Cerebellum (tissue), 4 donors: ENCODE measurements at places on chromosomes 1 and 21.

GRCh38 chr1:185894791-185895190 is 160.6 kb downstream of the HMCN1 start:
- DNase-seq = no peak

- DNase-seq = no peak
Measured at GRCh38 chr1:87942165-87942564, 613.5 kb downstream of the LMO4 start.

- DNase-seq = no peak
Measured at GRCh38 chr1:22118291-22118992, 24.5 kb downstream of the WNT4 start.

GRCh38 chr1:234989019-234989418 is 139.6 kb downstream of the TOMM20 start:
- no peak for DNase-seq

DNA sequence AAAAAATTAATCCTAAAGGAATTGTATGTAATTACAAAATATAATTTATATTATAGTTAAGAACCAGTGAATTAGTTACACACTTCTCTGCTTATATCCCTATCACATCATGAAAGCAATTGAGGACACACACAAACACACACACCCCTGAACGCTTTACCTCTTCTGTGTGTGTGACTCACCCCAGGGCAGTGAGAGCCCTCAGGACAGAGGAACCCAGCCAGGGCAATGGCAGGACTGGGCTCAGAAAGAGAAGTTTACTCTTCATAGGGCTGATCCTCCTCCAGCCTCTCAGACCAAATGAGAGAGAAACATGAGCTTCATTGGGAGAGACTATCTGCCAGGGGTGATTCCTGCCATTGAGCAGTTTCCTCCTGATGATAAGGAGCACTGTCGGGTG is 38.1 kb downstream of the SLC44A3 start:
- no peak for DNase-seq

DNA sequence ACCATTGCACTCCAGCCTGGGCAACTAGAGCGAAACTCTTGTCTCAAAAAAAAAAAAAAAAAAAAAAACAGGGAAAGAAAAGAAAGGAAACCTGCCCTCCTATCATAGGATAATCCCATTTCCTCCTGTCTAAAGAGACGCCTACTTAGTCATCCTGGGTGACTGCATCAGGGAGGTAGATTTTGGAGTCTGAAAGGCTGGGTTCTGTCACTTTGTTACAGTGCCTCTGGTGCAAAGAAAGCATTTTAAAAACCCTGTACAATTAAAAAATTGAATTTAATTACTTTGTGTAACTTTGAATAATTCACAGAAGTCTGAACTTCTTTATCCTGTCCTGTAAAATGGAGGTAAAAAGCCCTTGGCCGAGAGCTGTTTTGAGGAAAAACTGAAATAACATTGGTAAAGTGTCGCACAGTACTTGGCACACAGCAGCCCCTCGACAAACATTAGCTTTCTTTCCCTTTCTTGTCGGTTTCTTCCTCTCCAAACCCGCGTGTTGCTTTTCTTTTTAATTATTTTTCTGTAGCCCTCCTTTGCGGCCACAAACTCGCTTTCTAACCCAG is 657 bp upstream of the HDAC1 start:
- no peak for DNase-seq

DNA sequence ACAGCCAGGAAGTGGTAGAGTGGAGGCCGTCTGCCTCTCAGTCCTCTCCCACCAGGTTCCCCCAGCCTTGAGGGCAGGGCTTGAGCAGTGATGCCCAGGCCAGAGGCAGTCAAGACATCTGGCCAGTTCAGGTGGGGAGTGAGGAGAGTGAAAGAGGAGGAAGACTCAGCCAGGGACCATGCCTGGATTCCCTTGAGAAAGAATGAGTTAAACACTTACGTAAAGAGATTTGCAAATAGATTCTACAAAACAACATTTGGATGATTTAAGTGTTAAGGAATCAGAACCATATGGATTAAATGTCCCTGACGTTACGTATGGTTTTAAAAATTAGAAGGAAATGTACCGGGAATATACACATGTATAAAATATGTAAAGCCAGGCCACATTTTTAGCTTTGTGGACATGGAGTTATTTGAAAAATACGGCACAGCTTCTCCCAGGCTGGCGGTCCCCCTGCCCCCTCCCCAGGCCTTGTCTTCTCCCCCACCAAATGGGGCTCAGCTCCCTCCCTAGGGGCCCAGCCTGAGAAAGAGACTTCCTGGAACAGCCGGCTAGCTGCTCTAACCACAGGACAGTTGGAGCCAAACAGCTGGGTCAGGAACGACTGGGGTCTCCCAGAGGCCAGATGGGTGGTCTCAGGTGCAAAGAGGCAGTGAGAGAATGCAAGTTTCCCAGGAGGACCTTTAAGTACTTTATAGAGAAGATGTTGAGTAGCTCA is 188.3 kb upstream of the EDN2 start:
- no peak for DNase-seq

DNA sequence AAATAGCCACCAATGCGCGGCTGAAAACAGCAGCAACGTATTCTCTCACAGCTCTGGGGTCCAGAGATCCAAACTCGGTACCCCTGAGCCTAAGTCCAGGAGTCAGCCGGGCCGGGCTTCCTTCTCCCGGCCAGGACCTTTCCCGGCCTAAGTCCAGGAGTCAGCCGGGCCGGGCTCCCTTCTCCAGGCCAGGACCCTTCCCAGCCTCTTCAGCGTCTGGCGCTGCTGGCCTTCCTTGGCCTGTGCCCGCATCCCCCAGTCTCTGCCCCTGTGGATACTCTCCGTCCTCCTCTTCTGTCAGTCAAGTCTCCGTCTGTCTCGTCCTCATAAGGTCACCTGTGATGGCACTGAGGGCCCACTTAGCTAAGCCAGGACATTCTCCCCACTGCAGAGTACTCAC is 32.2 kb downstream of the KCNAB2 start:
- DNase-seq = no peak
